ENCODE measurements at places on chromosomes 5 and 9.

GRCh38 chr9:70136632-70137031 is 93.0 kb downstream of the MAMDC2 start:
- DNase-seq: no peak
- H3K27ac ChIP-seq: peak overlapping the region; percentile 42
- H3K4me1 ChIP-seq: peaks cover 5% of the 10 kb centered on the region
- H3K27me3 ChIP-seq: no peaks in the 10 kb centered on the region

DNA sequence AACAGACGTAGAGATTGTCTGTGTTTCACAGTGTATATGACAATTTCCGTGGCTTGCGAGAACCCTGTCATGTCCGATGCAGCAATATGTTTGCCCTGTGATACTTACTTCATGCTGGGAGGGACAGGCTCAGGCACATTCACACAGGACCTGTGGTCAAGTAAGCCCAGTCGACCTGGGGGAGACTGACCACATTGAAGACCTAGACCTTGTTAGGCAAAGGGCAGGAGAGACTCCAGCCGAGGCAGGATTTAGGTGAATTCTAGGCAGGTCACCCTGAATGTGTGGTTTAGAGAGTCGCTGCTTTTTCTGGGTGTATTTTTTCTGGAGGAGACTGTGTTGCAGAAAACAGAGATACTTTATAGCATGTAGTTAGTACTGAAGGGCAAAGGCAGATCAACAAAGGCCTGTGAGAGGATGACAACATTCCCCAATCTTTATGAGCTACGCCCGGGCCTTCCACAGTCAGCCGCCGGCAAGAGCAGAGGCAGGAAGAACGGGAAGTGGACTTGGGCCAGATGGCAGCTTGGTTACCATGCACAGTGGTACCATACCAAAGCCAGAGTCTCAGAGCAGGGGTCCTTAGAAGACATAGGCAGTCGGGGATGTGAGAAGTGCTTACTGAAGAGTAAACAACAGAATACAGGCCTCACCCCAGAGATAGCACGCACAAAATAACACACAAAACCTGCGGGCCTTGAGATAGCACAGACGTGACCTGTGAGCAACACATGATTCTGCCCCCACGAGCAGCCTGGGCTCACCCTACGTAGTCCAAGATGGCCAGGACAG is 220.7 kb downstream of the CACNA1B start:
- H3K27me3 ChIP-seq: no peaks in the 10 kb centered on the region
- H3K27ac ChIP-seq: no peak overlapping the region
- no peaks in the 10 kb centered on the region for H3K36me3 ChIP-seq
- H3K4me3 ChIP-seq: no peak overlapping the region

GRCh38 chr5:30693326-30693725 is 500.2 kb upstream of the CDH6 start:
- no peak for DNase-seq
- no peaks in the 10 kb centered on the region for H3K27me3 ChIP-seq
- no peak overlapping the region for H3K4me3 ChIP-seq
- no peaks in the 10 kb centered on the region for H3K36me3 ChIP-seq
- H3K4me1 ChIP-seq: no peaks in the 10 kb centered on the region
- H3K27ac ChIP-seq: no peak overlapping the region

DNA sequence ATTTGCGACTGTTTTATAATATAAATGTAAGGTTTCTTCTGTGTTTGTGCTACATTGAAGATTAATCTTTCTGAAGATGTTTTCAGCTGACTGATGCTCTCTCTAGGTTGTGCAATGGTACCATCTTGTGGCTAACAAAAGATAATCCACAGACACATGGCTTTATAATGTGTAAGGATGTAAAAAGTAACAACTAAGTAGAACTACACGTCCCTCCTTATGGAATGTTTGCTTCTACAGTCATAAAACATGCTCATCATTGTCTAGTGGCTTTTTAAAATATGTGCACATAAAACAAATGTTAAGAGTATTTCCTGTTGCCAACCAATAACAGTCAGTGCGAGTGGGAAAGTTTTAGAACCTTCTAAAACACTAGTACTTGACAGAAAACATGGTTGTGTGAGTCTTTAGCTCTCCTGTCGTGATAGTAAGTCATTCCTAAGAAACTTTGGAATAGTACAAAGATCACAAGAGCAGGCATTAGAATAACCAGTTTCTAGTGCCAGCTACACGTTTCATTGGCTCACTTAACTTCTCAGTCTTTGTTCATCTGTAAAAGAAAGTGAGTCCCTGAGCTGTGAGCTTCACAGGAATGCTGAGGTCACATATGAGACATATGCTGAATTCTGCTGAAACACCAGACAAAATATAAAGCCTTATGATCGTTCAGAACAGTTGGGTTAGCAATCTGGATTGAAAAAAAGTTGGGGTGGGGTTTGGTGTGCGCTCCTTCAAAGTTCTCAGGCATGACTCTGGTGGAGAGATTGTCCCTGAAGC is 75.7 kb upstream of the GLIS3 start:
- no peak overlapping the region for H3K4me3 ChIP-seq
- peak; percentile 82 for DNase-seq
- no peak overlapping the region for H3K27ac ChIP-seq
- H3K27me3 ChIP-seq: no peaks in the 10 kb centered on the region

- no peak overlapping the region for H3K4me3 ChIP-seq
- H3K27ac ChIP-seq: no peak overlapping the region
- peaks cover 7% of the 10 kb centered on the region for H3K27me3 ChIP-seq
- peaks cover 18% of the 10 kb centered on the region for H3K4me1 ChIP-seq
Observed at GRCh38 chr9:137482094-137482781, 23.1 kb upstream of the NSMF start.

- H3K27me3 ChIP-seq: peaks cover 45% of the 10 kb centered on the region
- no peaks in the 10 kb centered on the region for H3K36me3 ChIP-seq
- H3K4me3 ChIP-seq: no peak overlapping the region
Observed at GRCh38 chr5:175866377-175866907, 4.9 kb upstream of the CPLX2 start.

- no peaks in the 10 kb centered on the region for H3K27me3 ChIP-seq
- H3K27ac ChIP-seq: no peak overlapping the region
- no peak overlapping the region for H3K4me3 ChIP-seq
- DNase-seq: no peak
Observed at GRCh38 chr5:63726496-63726895, 235.7 kb downstream of the HTR1A start.

- H3K36me3 ChIP-seq: peaks cover 10% of the 10 kb centered on the region
- no peak for DNase-seq
- peaks cover 38% of the 10 kb centered on the region for H3K4me1 ChIP-seq
- peak overlapping the region; percentile 75 for H3K27ac ChIP-seq
- no peaks in the 10 kb centered on the region for H3K27me3 ChIP-seq
Observed at GRCh38 chr9:114384836-114385396, 2.9 kb downstream of the AKNA start.

GRCh38 chr5:107253246-107253645 is 417.5 kb downstream of the EFNA5 start:
- no peaks in the 10 kb centered on the region for H3K27me3 ChIP-seq
- no peaks in the 10 kb centered on the region for H3K36me3 ChIP-seq
- H3K4me1 ChIP-seq: no peaks in the 10 kb centered on the region

DNA sequence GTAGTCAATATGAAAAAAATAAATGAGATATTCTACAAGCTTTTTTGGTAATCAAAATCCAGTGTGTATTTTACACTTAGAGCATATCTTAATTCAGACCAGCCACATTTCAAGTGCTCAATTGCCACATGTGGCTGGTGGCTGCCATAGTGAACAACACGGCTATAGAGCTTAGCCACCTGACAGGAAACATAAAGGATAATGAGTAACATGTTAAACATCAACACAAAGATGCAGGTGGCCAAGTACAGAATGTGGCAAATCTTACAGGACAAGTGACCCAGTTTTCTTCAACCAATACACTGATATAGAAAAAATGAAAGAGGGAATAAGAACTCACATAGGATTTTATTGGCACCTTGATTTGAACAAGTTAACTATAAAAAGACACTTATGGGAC is 61.4 kb downstream of the KIF24 start:
- no peaks in the 10 kb centered on the region for H3K4me1 ChIP-seq
- H3K4me3 ChIP-seq: no peak overlapping the region
- no peaks in the 10 kb centered on the region for H3K27me3 ChIP-seq
- DNase-seq: no peak
- H3K36me3 ChIP-seq: no peaks in the 10 kb centered on the region

GRCh38 chr5:160211352-160211751 is 18.0 kb upstream of the FABP6 start:
- H3K4me1 ChIP-seq: no peaks in the 10 kb centered on the region
- peaks cover 15% of the 10 kb centered on the region for H3K27me3 ChIP-seq
- no peaks in the 10 kb centered on the region for H3K36me3 ChIP-seq
- no peak overlapping the region for H3K27ac ChIP-seq
- no peak overlapping the region for H3K4me3 ChIP-seq

DNA sequence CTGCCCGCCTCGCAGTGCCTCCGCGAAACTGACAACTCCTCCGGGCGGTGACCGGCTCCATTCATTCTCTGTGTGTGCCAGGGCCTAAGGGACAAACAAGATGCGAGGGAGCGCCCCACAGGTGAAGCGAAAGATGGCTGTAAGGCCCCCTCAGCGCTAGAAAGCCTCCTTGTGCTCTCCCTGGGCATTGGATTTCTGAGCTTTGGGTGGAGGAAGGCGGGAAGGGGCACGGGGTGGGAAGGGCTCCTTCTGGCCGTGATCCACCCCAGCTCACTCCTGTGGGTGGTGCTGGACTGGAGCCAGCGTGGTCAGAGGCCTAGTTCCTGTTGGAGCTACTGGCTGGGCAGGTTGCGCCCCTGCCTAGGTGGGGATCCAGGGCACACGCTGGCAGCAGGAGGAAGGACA is 943 bp downstream of the GALNT12 start:
- no peak overlapping the region for H3K4me3 ChIP-seq
- peaks cover 2% of the 10 kb centered on the region for H3K36me3 ChIP-seq
- no peak overlapping the region for H3K27ac ChIP-seq
- no peak for DNase-seq
- peaks cover 8% of the 10 kb centered on the region for H3K4me1 ChIP-seq
- peaks cover 36% of the 10 kb centered on the region for H3K27me3 ChIP-seq

DNA sequence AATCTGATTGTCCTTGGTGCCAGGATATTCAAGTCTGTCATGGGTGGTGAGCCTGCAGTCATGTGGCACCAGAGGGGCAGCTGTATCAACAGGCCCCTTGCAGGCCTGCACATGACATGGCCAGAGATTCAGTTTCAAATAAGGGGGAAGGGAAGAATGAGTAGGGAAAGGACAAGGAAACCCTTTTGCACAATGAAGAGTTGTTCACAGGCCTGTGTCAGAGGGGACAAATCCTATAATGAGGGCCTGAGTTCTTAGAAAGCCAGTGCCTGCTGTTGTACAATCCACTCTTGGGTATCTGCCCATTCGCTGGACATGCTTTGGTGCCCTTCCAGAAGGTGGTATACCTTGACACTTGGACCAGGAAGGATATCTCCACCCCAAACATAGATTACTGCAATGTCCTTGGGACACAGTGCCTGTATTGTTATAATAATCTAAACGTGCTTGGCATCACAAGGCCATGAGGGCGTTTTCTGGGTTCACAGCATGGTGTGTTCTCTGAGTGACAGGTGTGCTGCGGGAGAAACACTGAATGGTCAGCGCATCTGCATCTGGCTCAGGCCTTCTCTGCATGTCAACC is 1.9 kb upstream of the TMEM171 start:
- peak overlapping the region; percentile 66 for H3K27ac ChIP-seq
- H3K36me3 ChIP-seq: peaks cover 7% of the 10 kb centered on the region
- no peaks in the 10 kb centered on the region for H3K27me3 ChIP-seq
- DNase-seq: no peak
- H3K4me1 ChIP-seq: peaks cover 39% of the 10 kb centered on the region

GRCh38 chr9:84403288-84403687 is 62.7 kb upstream of the SLC28A3 start:
- DNase-seq: no peak
- H3K36me3 ChIP-seq: no peaks in the 10 kb centered on the region
- no peak overlapping the region for H3K27ac ChIP-seq
- no peak overlapping the region for H3K4me3 ChIP-seq
- H3K27me3 ChIP-seq: no peaks in the 10 kb centered on the region
- no peaks in the 10 kb centered on the region for H3K4me1 ChIP-seq

DNA sequence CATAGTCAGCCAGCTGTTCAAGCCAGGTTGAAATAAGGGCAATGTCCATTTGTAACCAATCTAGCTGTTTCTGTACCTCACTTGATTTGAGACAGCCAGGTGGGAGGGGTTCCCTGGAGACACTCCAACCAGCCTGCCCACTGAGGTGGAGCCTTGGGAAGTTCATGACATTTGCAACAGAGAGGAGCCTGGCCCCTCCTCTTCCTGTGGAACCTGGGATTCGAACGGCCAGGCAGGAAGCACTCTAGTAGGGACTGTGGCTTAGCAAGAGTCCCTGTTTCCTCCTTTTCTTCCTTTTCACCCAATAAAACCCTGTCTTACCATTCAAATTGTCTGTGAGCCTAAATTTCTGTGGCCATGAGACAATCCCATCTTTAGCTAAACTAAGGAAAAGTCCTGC is 312.3 kb upstream of the NMUR2 start:
- no peak overlapping the region for H3K27ac ChIP-seq
- DNase-seq: no peak
- no peaks in the 10 kb centered on the region for H3K4me1 ChIP-seq
- H3K27me3 ChIP-seq: no peaks in the 10 kb centered on the region
- no peaks in the 10 kb centered on the region for H3K36me3 ChIP-seq

DNA sequence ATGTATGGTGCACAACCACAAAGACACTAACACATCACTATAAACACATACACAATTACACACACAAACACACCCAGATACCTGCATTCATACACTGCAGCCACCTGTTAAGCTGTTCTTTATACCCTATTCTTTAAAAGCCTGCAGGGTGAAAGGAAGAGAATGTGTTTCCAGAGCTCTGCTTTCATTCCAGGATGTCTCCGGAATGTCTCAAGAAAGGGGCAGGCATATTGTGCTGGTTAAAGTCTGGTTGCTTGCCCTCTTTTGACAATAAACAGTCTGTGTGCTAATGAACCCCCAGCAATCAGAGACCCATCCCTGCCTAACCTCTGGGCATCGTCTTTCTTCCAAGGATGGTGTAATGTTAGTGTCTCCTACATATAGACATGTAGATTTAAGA is 181.6 kb downstream of the EPB41L4A start:
- H3K27me3 ChIP-seq: no peaks in the 10 kb centered on the region
- no peak overlapping the region for H3K27ac ChIP-seq
- no peaks in the 10 kb centered on the region for H3K36me3 ChIP-seq
- no peak overlapping the region for H3K4me3 ChIP-seq

- peaks cover 19% of the 10 kb centered on the region for H3K36me3 ChIP-seq
- H3K27ac ChIP-seq: peak overlapping the region; percentile 11
- no peak for DNase-seq
Observed at GRCh38 chr9:100099722-100100042, 639 bp downstream of the INVS start.

- no peak overlapping the region for H3K4me3 ChIP-seq
- H3K36me3 ChIP-seq: peaks cover 7% of the 10 kb centered on the region
- H3K27me3 ChIP-seq: no peaks in the 10 kb centered on the region
- H3K4me1 ChIP-seq: peaks cover 4% of the 10 kb centered on the region
- no peak for DNase-seq
Observed at GRCh38 chr9:86043999-86044398, 55.4 kb downstream of the GOLM1 start.

All from mesenchymal stem cell (in vitro differentiated cells and primary cell).